ENCODE measurements at places on chromosomes 11 and 22.
A peak's percentile ranks its signal among the peaks of the same experiment; 100 is the strongest.

GRCh38 chr11:70314730-70315129 is 44.2 kb downstream of the PPFIA1 start:
- DNase-seq, result no peak

GRCh38 chr11:96147906-96148486 is 195.0 kb downstream of the MAML2 start:
- no peak for DNase-seq

- DNase-seq, result peak; percentile 59
Observed at GRCh38 chr11:45816614-45817013, 11.7 kb downstream of the SLC35C1 start.

GRCh38 chr11:24828938-24829605 is 332.2 kb downstream of the LUZP2 start:
- DNase-seq, result no peak

DNA sequence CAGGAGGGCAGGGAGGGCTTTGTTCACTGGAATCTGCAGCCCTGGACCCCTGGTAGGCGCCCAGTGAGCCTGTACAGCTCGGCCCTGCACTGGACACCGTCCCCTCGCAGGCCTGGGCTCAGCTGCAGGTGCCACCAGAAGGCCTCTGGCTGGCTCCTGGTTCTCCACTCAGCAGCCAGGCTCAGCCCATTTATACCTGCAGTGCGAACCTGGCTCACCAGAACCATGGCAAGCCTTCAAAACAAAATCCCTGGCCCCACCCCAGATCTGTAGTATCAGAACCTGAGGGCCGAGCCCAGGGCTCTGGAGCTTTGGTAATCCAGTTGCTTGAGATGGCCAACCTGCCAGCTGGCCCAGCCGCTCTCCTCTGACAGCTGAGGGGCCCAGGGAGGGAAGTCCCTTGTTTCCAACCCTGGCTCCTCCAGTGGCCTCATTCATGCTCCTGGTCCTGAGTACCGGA is 870 bp upstream of the FREY1 start:
- DNase-seq, result no peak

- DNase-seq, result no peak
Observed at GRCh38 chr11:95565724-95566141, 223.8 kb downstream of the FAM76B start.

- DNase-seq, result no peak
Observed at GRCh38 chr11:13260963-13261588, 16.5 kb upstream of the BMAL1 start.

DNA sequence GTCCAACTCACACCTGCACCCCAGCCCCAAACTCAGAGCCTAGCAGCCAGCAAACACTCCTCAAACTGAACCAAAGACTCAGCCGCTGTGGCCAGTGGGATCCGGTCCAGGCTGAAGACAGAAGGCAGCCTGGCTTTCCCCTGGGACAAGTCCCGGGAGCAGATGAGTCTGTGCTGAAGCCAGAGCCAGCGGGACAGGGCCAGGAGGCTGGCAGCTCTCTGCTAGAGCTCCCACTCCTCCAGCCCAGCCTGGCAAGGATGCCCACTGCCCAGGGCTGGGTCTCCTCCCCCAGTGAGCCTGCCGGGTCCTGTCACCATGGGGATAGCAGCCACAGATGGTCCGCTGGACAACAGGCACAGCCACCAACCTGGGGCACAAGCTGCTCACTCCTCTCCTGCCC is 42.9 kb upstream of the PRR5 start:
- DNase-seq, result no peak

GRCh38 chr22:49515475-49515874 is 312.2 kb downstream of the BRD1 start:
- peak; percentile 17 for DNase-seq

DNA sequence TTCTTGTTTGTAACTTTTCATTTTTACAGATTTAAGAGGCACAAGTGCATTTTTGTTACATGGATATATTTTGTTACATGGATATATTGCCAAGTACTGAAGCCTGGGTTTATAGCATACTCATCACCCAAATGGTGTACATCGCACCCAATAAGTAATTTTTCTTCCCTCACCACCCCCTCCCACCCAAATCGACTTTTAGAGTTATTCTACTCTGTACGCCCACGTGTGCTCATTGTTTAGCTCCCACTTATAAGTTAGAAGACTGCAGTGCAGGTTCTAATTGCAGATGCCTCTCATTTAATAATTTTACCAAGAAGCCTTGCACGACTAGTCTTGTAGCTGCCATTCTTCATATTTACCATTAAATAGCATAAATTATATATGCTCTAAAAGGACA is 20.5 kb upstream of the VWA5A start:
- no peak for DNase-seq

DNA sequence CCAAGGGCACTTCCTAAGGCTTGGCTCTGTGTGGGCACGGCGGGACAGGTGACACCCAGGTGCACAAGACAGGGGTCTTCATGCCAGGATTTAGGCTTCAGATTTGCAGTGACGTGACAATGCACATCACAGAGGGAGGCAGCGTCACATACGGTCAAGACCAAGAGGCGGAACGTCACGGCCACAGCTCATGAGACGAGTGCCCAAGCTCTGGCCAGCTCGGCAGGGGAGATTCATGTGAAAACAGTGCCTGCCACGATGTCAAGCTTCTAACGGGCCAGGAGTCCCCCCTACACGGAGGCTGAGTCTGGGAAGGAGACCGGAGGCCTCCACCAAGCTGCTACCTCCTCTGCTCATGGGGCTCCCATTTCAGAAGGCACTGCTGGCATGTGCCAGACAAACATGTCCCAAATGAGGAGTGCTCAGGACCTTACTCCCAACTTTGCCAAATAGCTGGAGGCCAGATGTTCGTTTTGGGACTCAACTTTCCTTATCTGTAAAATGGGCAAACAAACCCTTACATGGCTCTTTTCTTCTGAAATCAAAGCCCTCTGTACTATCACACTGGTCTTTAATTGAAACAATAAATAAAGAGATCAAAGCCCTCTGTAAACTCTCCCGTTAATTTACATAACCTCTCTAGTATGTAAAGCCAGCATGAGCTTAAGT is 16.6 kb downstream of the VPS37C start:
- DNase-seq, result no peak

- DNase-seq, result no peak
Observed at GRCh38 chr11:45318516-45318915, 32.4 kb upstream of the SYT13 start.

DNA sequence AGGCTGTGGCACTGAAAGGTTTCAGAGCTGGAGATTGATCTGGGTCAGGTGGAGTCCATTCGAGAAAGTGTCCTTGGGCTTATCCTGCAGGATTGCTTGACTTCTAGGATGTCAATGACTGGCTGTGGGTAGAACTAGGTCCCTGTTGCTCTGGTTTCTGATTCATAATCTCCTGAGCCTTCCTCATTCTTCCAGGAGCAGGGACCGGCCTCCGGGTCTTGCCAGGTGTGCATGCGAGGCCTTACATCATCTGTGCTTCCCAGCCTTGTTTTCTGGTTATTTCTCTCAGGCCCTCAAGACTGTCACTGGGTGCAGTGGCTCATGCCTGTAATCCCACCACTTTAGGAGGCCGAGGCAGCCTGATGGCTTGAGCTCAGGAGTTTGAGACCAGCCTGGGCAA is 33.3 kb upstream of the SORL1-AS1 start:
- DNase-seq, result no peak

Data from ELF-1 (cell line).